ENCODE measurements at places on chromosomes 6 and 20. TPM values are rescaled to one million over a fixed set of nuclear protein-coding genes. Genes with fewer than 3 reads are reported as not detected.

THEMIS gene
- not detected for polyA plus RNA-seq

SRMS gene
- not detected for polyA plus RNA-seq

EDEM2 gene
- 19.0 TPM for polyA plus RNA-seq

HLA-DRB1 gene
- not detected for polyA plus RNA-seq

TINAG gene
- not detected for polyA plus RNA-seq

SHLD1 gene
- polyA plus RNA-seq, result 2.2 TPM

DNA sequence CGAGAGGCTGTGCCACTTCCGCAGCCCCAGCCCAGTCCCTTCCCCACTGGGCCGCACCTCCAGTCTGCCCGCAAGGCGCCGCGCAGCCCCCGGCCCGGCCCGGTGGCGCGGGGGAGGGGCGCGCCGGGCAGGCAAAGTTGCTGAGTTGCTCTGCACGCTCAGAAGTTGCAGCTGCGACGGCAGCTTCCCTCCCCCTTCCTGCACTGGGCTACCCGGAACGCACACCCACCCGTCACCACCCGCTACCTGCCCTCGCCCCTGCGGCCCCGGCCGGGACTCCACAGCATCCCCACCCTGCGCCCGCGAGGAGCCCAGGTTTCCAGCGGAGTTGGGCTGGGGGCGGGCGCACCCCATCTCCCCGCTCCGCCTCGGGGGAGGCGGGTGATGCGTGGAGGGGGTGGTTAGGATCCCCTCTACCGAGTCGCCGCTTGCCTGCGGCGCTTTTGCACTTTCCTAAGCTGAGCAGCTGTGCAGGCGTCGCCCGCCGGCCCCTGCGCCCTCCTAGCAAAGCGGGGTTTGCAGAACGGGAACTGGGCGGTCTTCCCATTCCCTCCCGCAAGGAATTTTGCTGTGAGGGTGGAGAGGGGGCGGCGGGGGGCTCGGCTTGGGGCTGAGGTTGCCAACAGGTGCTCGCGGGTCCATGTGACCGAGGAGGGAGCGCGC lies 55.9 kb upstream of the RREB1 start:
- no peak overlapping the region for H3K27ac ChIP-seq
- H3K27me3 ChIP-seq, result no peaks in the 10 kb centered on the region
- DNase-seq, result no peak
- peak overlapping the region; percentile 32 for H3K4me3 ChIP-seq
- peaks cover 4% of the 10 kb centered on the region for H3K4me1 ChIP-seq
- no peaks in the 10 kb centered on the region for H3K36me3 ChIP-seq

DNA sequence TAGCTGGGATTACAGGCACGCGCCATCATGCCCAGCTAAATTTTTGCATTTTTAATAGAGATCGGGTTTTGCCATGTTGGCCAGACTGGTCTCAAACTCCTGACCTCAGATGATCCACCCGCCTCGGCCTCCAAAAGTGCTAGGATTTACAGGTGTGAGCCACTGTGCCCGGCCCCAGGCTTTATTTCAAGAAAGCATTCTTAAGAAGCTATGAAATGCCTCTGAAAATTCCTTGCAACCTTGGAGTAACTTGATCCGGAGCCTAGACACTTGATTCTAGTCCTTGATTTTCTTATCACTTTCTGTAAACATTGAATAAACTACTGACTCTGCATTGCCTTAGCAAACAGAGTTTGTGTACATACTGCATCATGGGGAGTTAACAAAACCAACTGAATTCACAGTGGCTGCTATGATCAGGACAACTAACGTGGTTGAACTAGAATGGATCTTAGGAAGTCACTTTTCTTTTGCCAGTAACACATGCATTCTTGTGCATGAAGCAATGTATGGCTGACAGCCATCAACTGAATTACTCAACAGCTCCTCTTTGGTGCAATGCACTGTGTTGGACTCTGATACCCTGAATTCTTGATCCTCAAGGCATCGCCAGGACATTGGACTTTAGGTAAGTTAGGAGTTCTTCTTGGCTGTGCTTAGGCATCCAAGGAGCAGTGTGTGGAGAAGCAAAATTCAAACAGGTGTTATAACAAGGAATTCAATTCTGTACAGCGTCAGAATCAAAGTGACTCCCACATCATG lies 102.8 kb upstream of the TMEM170B start:
- H3K27ac ChIP-seq, result peak overlapping the region; percentile 68
- H3K4me1 ChIP-seq, result peaks cover 24% of the 10 kb centered on the region
- H3K36me3 ChIP-seq, result no peaks in the 10 kb centered on the region
- peak; percentile 94 for DNase-seq
- H3K4me3 ChIP-seq, result no peak overlapping the region

DNA sequence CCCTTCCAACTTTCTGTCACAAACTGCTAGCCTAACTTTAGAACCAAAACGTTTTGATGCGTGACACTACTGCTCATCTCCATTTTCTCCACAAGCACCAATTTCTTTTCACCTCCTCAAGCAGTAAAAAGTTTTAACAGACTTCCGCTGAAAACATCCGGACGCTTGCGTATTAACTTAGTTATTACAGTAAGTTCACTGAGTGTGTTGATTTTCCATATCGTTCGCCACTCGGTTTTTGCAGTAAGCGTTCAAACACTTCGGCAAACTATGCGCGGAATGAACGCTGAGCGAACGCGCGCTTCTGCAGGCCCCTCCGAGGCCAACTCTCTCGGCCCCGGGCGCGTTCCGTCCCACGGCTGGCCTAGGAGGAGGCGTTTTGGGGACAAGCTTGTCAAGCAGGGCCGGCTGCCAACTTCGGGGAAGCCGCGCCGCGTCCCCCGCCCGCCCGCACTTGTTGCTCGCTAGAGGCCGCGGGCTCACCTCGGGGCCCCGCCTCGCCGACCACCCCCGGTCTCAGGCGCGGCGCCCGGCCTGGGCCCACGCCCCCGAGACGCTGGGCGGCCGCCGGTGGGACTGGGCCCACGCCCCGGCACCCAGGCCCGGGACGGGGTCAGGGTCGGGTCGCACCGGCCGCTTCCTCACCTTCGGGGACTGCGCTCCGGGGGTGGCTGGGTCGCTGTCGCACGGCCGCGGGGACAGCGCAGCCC lies 945 bp downstream of the PHF10 start:
- H3K27me3 ChIP-seq, result no peaks in the 10 kb centered on the region
- peak overlapping the region; percentile 93 for H3K4me3 ChIP-seq
- H3K27ac ChIP-seq, result peak overlapping the region; percentile 44
- peak; percentile 66 for DNase-seq

DNA sequence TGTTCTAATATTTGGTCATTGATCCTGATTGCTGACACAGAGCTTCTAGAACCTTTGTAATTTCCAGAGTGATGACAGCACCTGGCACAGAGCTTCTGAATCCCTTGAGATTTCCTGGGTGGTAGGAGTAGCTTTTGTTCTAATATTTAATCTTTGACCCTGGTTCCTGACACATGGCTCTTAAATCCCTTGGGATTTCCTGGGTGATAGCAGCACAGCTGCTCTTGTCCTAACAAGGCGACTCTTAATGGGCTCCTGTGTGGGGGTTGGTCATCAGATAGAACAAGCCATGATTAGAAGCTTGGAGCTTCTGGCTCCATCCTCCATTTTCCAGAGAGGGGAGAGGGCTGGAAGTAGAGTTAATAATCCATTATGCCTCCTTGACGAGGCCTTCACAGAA lies 18.4 kb downstream of the GMPR start:
- H3K4me3 ChIP-seq, result no peak overlapping the region
- H3K27me3 ChIP-seq, result no peaks in the 10 kb centered on the region
- H3K27ac ChIP-seq, result no peak overlapping the region
- DNase-seq, result no peak

DNA sequence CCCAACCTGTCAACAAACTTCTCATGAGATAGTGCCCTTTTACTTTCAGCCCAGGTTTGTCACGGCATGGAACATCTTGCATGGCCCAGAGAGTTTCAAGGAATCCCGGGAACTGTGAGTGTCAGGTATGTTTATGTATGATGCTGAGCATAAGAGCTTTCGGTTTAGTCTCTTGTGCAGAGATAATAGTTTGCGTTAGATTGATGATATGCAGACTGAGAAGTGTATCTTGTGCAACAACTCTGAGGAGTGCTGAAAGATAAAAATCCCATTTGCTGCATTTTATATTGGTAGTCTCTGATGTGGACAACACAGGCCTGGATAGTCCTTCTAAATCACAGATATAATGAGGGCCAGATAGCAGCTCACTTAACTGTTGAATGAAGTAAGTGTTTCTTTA lies 99.0 kb downstream of the TBX18 start:
- H3K4me1 ChIP-seq, result peaks cover 2% of the 10 kb centered on the region
- H3K27me3 ChIP-seq, result no peaks in the 10 kb centered on the region
- H3K27ac ChIP-seq, result no peak overlapping the region
- H3K4me3 ChIP-seq, result no peak overlapping the region
- no peaks in the 10 kb centered on the region for H3K36me3 ChIP-seq

DNA sequence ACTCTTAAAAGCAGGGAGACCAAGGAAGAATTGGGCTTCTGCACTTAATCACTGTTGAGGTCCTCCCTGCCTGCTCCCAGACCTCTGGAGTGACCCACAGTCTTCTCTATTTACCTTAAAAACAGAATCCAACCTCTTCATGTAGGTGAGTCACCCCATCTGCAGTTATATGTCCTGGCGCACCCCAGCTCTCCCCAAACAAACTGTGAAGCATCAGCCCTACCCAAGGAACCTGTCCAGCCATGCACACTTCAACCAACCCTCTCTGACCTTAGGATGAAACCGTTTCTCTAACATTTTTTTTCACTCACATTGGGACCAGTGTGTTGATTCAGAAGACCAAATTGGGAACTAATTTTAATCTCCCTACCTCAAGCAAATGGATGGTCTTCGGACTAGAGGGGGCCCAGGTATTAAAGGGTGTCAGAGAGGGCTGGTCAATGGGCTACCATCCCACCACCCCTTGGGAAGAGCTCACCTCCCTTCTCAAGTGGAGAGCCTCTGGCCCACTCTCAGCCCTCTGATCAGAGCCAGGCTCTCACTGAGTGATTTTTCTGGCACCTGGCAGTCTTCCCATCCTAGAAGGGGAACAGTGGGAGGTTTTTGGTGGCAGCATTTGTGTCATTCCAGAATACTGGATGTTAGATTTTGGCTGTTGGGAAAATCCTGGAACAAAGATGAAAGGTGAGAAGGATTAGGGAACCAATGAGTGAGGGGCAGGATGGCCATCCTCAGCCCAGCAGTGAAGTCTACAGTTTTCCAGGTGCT lies 203.6 kb downstream of the LRFN2 start:
- no peak overlapping the region for H3K27ac ChIP-seq
- H3K4me1 ChIP-seq, result no peaks in the 10 kb centered on the region
- no peaks in the 10 kb centered on the region for H3K27me3 ChIP-seq
- no peak overlapping the region for H3K4me3 ChIP-seq
- DNase-seq, result no peak
- no peaks in the 10 kb centered on the region for H3K36me3 ChIP-seq

GRCh38 chr6:157139054-157139708 lies 184.1 kb downstream of the TMEM242 start:
- H3K27ac ChIP-seq, result no peak overlapping the region
- H3K4me1 ChIP-seq, result peaks cover 18% of the 10 kb centered on the region
- H3K36me3 ChIP-seq, result peaks cover 11% of the 10 kb centered on the region
- H3K27me3 ChIP-seq, result no peaks in the 10 kb centered on the region

- peak; percentile 100 for DNase-seq
- no peaks in the 10 kb centered on the region for H3K27me3 ChIP-seq
- H3K36me3 ChIP-seq, result no peaks in the 10 kb centered on the region
- H3K4me3 ChIP-seq, result no peak overlapping the region
- peak overlapping the region; percentile 95 for H3K27ac ChIP-seq
- peaks cover 17% of the 10 kb centered on the region for H3K4me1 ChIP-seq
These were observed 310.7 kb downstream of the EYA4 start for GRCh38 chr6:133551847-133552341.

DNA sequence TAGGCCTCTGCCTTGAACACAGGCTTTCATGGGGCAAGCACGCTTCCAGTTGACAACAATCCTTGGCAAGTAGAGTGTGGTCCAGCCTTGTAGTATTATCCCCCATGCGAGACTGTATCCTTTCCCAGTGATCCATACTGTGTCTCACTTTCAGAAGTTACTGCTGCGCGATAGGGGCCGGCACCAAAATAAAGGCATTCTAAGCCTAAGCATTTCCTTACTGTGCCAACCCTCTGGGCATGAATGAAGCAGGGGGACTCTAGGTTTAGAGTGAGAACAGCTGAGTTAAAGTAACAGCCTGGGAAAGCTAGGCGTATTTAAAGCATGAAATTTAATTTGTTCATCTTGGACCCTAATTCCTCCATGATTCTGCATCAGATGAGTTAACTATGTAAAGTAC lies 39.4 kb downstream of the CD164 start:
- H3K4me1 ChIP-seq, result no peaks in the 10 kb centered on the region
- no peak overlapping the region for H3K27ac ChIP-seq
- DNase-seq, result no peak
